ENCODE measurements at places on chromosomes 6 and 20.

- no peak for DNase-seq
Measured at GRCh38 chr6:112594886-112595594, 247.9 kb downstream of the RFPL4B start.

GRCh38 chr6:81768150-81768942 is 15.9 kb upstream of the TENT5A start:
- DNase-seq, result no peak

GRCh38 chr20:40230486-40230885 is 458.6 kb downstream of the MAFB start:
- DNase-seq, result no peak

GRCh38 chr6:31158863-31159855 is 770 bp downstream of the TCF19 start:
- no peak for DNase-seq

GRCh38 chr20:51535075-51535386 is 7.5 kb downstream of the NFATC2 start:
- DNase-seq, result no peak

DNA sequence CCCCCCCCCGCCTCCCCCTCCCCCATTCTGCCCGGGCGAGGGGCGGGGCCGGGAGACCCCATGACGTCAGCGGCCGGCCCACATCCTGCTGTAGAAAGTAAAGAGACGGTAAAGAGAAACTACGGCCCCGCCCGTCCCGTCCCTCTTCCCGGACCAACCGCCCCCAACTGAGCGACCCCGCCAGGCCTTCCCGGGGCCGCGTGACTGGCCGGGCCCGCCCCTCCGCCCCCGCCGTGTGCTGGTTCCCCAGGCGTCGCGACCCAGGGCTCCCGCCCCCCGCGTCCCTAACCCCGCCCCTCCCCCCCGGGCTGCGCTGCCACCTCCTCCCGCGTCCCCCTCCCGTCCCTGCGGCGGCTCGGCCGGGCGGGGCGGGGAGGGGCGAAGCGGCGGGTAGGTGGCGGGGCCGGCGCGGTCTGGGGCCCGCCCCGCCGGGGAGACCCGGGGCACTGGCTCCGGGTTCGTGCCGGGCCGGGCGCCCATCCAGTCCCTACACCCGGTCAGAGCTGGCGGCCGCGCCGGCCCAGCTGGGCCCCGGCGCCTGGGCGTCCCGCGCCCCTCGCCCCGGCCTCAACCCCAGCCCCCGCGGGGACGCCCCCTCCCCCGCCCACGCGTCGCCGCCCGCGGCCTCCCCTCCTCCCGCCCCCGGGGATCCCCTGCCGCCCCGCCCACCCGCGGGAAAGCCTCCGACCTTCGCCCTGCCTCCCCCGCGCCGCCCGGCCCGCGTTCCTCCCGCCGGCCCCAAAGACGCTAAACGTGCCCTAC is 655 bp upstream of the HIVEP1 start:
- DNase-seq, result no peak

DNA sequence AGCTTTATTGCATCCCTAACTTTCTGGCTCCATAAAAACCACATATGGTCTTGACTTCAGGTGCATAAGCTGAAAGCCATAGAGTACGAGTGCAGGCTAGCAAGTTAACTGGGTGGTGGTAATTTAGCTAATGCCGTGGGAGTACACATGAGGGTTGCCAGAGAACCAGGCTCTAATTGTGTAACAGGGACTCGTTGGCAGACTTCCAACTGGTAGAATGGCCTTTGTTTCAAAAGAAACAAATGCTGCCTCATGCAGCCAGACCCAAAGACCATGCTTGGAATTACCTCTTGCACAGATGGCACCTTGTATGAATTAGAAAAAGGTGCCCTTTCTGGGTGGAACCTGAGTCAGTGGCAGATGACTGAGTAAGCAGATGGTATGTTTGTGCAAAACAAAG is 73.2 kb downstream of the LY86 start:
- no peak for DNase-seq

- no peak for DNase-seq
Measured at GRCh38 chr6:128521282-128521632, 858 bp upstream of the PTPRK start.

DNA sequence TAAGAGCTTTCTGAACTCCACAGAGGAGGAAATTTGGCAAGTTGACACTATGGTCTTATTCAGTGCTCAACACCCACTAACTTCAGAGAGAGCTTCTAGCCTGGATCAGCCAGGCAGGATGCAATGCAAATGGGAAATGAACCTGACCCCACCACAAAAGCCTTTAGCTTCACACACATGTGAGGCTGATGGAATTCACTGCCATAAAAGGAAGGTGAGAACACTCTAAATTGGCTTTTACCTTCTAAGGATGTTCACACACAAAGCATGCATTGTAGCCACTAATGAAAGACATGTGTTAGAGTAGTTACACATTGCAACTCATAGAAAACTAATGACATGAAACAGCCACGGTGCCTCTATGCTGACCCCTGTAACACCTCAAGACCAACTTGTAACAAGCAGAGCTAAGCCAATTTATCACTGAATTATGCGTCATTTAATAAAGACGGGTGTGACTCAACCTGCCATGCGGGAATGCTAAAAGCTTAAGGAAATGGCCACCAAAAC is 262.1 kb downstream of the HACE1 start:
- peak; percentile 72 for DNase-seq

- no peak for DNase-seq
Measured at GRCh38 chr6:90131614-90132423, 164.8 kb downstream of the BACH2 start.

DNA sequence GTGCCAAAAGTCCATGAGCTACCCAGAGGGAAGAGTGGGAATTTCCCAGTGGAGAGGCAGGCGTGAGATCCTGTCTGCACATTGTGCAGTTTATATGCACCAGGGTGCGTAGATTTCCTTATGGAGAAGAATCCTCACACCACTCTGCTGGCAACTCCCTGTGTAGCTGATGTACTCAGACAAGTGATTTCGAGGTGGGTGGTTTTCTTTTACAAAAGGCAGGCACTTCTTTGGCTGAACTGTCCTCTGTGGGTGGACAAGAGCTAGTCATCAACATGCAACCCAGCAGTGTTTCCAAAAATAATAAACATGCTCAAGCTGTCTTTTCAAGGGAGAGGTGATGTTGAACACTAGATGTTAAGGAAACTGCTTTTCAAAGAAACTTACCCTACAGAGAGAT is 121.7 kb upstream of the NXT1 start:
- peak; percentile 51 for DNase-seq

- DNase-seq, result no peak
Measured at GRCh38 chr6:33251395-33252012, 20.2 kb downstream of the VPS52 start.

- DNase-seq, result no peak
Measured at GRCh38 chr20:13302647-13303450, 81.8 kb downstream of the ISM1 start.

DNA sequence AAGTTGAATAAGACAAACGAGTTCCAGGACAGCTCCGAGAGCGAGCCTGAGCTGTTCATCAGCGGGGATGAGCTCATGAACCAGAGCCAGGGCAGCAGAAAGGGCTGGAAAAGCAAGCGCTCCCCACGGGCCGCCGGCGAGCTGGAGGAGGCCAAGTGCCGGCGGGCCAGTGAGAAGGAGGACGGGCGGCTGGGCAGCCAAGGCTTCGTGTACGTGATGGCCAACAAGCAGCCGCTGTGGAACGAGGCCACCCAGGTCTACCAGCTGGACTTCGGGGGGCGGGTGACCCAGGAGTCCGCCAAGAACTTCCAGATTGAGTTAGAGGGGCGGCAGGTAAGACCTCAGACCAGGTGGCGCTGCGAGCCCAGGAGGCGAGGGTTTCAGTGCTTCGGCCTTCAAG is 56.0 kb upstream of the TMEM181 start:
- no peak for DNase-seq

DNA sequence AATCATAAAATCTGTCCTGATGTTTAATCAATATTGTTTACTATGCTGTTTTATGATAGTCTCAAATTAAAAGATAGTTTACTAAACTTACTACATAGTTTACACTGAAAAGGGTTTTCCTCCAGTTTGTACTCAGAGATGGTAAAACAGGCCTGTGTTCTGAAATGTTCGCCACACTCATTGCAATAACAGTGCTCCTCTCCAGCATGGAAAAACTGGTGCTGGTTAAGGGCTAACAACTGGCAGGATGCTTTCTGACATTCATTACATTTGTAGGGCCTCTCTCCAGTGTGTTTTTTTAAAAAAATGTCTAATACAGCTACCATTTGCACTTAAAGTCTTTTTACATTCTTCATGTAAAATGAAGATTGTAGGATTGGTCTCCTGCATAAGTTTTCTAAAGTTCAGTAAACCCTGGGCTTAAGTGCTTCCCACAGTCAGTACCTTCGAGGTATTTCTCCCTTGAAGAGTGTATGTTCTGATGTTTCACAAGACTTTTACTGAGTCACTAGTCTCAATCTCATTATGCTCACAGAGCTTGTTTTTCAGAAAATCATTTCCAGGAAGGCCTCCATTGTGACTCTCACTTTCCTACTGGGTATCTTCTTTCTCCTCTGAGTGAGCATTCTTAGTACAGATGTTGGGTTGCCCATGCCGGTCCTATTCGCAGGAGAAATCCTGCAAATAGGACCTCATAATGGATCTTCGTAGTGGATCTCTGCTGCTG is 8.7 kb upstream of the ZSCAN12 start:
- DNase-seq, result no peak

- no peak for DNase-seq
Measured at GRCh38 chr20:22814471-22815205, 220.5 kb upstream of the SSTR4 start.

DNA sequence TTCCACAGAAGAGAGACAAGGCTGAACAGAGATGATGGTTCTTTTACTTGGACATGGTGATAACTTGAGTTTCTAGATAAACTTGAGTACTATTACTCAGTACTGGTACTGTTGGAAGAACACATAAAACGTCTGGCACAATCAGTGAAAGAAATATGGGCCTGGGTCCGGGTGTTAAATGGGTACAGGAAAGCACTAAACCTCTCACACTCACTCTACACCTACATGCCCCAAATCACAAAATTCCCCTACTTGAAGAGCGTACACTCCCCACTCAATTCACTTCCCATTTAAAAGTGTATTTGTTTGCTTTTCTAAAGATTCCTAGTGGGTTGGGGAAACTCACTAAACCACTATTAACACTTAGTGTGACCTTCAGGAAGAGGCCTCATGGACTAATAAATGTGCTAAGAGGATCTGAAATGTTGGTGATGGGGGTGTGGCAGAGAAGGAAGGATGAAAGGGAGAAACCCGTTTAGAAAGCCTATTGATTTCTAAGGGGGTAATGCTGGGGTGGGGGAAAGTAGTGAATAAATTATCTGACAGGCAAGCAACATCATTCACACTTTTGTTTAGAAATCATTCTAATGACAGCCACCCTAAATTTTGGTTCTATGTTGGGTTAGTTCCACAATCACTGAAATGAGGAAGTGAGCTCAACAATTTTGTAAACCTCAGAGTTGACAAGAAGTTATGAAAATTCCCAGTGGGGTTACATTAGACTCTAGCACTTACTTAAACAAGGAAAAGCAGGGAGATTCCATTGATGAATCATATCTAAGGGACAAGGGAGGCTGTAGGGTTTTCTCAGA is 222.6 kb upstream of the MARCKS start:
- DNase-seq, result no peak

- DNase-seq, result no peak
Measured at GRCh38 chr20:62744741-62745191, 36.1 kb downstream of the NTSR1 start.

DNA sequence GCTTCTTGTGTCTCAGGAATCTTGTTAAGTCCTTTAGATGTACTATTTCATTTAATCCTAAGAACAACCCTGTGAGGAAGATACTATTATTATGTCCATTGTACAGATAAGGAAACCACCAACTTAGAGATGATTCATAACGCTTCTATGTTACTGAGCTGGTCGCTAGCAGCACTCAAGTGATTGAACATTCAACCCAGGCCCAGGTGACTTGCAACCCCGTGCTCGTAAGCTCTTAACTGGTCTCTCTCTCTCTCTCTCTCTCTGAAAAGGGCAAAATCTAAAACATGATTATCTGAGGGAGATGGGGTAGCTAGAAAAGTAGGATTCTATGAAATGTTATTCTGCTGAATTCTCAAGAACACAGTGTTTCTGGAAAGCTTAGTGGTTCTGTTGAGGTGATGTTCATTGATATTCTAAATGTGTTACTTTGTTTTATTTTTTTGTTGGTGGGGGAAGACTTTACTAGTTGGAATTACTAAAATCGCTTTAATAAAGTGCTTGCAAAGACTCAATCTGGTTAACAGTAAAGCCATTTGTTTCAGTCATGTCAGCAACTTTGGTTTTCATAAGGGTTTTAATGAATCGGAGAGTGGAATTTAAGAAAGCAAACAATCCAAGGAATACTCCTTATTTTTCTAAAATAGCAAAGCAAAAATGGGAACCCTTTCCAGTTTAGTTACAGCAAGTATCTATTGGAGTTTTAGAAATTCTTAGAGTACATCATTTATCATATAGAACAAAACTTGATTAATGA is 265.0 kb upstream of the TAB2 start:
- DNase-seq, result no peak

DNA sequence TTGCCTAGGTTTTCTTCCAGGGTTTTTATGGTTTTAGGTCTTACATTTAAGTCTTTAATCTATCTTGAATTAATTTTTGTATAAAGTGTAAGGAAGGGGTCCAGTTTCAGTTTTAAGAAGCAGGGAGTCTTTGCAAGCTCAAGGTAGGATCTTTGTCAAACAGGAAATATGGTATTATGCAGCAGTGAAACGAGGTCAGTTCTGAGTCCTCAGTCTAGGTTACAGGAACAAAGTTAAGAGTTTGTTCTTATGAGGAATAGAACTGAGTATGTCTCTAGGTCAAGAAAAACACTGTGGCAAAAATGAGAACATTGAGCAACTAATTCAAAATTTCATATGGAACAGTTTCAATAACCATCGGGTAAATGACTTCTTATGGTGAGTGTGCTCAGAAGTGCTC is 63.6 kb downstream of the GCLC start:
- DNase-seq, result no peak

DNA sequence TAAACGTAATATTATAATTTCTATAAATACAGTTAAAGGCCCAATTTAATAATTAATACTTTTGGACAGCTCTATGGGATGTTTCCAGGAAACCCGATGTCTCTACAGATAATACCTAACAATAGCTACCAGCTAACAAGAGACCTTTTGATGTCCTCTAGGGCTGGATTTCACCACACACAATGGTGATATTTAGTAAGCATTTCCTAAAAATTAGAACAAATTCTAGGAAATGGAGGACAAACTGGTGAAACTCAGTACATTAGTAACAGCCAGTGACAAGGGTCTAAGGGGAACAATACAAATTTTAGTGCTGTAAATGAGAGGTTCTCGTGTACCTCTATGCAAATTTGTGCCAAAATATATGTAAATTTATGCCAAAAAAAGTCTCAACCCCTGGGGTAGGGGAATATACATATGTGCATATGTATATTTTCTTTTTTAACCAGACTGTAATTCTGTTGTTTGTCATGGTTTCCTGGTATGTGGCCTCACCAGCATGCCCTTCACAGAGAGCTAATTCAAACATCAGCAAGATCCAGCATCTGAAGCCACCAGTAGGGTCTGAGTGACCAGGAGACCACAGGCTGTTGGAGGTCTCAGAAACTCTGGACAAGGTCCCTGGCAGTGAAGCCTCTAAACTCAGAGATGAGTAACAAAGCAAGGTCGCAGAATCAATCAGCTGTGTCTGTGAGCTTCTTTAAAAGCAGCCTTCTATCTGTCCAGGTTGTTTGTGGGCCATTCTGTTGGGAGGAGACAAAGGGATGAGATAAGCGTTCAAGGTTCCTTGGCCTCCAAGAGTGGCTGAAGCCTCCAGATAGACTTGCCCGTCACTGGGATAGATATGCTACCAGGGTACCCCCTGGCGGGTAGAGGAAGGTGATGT is 235.1 kb upstream of the RREB1 start:
- DNase-seq, result no peak
